ENCODE measurements at places on chromosomes 11 and 22. TPM values are rescaled to one million over a fixed set of nuclear protein-coding genes. Genes with fewer than 3 reads are reported as not detected.

- no peak for DNase-seq
Measured at GRCh38 chr11:124930799-124931198, 5.0 kb downstream of the HEPACAM start.

DNA sequence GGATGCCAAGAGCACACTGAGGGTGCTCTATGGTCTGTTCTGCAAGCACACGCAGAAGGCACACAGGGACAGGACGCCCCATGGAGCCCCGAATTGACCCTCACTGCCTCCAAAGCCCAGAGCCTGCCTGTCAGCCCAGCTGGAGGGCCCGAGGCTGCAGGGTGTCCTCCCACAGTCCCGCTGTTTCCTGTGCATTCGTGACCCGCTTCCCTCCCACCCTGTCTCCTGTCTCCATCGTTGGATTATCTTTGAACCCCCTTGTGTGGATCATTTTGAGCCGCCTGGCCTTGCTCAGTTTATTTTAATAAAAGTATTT lies 25.6 kb downstream of the PARVG start:
- no peak for DNase-seq

- DNase-seq = no peak
Measured at GRCh38 chr22:41781507-41781906, 19.0 kb upstream of the CCDC134 start.

- DNase-seq = no peak
Measured at GRCh38 chr22:47151064-47151463, 388.6 kb downstream of the TBC1D22A start.

DNA sequence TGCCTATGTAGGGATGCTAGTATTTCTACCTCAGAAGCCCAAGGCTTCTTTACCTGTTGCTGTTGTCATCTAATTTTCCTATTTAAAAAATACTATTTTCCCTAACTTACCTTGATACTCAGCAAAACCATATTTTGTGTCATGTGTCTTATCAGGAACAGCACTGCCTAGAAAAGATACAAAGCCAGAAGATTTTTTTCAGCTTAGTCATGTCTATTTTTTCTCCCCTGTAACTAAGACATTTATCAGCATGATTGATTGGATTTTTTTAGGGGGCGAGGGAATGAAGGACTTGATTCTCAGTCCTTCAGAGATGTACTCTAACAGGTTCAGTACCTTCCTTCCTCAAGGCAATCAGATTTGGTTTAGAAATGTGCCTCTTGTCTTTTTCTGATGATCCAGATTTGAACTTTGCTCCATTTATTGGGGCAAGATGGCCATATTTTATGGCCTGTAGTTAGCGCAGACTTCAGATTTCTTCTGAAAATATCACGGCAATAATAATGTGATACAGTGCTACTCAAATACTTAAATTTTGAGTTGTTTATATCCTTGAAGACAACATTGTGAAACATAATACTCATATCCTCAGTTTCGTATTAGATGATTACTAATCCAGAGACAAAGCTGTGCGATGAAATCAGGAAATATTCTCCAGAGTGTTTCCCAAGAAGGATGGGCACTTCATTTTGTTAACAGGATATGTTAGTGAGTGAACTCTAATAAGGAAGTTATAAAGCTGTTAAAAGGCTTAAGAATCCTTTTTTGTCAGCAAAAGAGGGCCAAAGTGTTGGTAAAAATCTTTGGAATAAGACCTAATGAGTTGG lies 3.8 kb upstream of the PIK3IP1 start:
- DNase-seq = no peak

DNA sequence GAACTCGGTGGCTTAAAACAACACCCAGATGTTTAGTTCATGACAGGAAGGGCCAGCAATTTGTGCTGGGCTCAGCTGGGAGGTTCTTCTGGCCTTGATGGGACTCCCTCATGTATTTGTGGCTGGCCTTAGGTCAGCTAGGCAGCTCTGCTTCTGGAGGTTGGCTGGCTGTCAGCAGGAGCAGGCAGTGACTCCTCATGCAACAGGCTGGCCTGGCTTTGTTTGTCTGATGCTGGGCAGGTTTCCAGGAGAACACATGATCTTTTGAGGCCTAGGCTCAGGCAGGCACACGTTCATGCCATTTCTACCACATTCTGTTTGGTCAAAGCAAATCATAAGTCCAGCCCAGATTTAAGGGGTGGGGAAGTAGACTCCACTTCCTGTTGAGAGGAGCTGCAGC lies 571.2 kb downstream of the TBC1D22A start:
- peak; percentile 37 for DNase-seq

GRCh38 chr11:24588081-24588480 lies 91.2 kb downstream of the LUZP2 start:
- DNase-seq = no peak

- no peak for DNase-seq
Measured at GRCh38 chr11:126025822-126026221, 36.8 kb downstream of the CDON start.

GRCh38 chr11:122852074-122852795 lies 13.9 kb downstream of the CRTAM start:
- no peak for DNase-seq

DNA sequence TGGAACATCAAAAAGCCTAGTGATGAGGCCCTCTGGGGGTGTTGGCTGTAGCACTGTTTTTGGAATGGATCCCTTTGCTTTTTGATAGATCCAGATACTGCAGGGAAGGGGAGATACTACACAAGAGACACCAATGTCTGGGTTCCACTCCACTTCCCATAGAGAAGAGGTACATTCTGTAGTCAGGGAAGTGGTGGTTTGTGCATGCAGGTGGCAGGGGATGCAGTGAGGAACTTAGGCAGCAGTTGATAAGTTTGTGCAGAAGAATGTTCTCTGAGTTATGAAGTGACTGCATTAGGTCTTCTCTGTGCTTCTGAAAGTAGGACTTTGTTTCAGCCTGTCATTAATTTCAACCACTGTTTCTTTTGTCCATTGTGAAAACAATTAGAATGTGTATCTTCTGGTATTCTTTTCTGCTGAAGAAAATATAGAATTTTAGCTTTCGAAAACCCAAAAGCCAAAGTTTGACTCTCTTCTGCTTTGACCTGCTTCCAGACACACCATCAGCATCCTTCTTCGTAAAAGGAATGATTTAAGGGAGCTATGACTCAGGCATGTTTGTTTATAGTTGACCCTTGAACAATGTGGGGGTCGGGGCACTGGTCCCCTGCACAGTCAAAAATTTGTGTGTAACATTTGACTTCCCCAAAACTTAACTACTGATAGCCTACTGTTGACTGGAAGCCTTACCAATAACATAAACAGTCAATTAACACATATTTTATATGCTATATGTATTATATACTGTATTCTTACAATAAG lies 25.6 kb downstream of the PANX1 start:
- no peak for DNase-seq

DNA sequence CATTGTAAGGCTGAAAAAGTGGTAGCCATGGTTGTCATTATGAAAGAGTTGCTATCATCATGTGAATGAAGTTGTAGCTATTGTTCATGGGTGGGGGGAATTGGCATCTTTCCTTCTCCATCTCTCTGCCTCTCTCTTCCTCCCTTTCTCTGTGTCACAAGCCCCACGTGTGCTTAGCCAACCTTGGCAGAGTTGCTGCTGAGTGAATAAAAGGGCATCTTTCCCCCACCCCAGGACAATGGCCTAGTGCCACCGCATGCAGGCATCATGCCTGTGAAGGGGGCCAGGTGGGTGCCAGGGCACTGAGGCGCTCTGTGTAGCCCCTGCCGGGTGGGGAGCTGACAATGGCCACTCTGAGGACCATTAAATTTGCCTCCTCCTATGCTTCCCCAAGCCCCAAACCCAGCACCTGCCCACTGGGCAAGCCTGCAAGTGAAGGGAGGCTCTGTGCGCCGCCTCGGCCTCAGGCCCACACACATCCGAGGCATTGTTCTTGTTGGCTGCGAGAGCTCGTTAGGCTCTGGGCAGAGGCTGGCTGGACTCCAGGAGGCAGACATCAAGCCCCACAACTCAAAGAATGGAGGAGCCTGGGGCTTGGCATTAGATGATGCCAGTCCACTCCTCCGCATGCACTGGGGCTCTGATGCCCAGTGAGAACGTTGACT lies 103.9 kb downstream of the SEZ6L start:
- no peak for DNase-seq

DNA sequence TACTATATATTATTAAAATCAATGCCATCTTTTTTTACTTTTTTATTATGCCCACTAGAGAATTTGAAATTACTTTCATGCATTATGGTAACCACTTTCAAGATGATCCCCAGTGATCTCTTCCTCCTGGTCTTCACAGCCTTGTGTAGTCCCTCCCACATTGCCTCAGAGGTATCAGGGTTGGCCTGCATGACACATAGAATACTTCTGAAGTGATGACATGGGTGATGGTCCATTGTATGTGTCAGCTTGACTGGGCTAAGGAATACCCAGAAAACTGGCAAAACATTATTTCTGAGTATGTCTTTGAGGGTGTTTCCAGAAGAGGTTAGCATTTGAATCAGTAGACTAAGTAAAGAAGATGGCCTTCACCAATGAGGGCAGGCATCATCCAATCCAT lies 14.2 kb upstream of the ISX start:
- no peak for DNase-seq

DNA sequence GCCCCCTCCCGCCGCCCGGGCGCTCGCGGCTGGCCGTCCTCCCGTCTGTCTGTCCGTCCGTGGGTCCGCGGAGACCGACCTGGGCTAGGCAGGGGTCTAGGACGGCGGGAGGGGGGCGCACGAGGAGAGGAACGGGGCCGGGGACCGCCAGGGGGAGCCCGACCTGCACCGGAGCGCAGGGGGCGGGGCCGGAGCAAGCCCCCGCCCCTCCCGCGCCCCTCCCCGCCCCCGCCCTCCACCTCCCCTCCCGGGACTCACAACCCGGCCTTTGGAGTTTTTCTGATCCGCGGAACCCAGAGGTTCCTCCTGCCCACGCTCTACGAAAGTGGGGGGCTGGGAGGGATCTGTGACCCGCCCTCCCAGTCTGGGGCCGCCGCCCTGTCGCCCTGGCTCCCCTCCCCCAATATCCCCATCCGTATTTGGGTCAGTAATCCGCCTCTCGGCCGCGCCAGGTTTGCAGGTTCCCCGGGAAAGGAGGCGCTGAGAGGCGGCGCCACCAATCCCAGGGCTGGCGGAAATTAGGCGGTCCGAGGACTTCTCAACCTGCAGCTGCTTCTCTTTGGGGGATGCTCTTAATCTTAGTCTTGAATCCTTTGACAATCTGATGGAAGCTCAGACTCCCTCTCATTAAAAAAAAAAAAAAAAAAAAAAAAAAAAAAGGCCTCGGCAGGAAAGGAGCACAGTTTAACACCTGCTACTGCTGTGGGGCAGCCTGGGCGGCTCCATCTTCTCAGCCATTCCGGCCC lies 925 bp upstream of the KCNJ11 start:
- DNase-seq = peak; percentile 47

GRCh38 chr22:42920101-42920820 lies 63.2 kb upstream of the ARFGAP3 start:
- no peak for DNase-seq

- DNase-seq = peak; percentile 22
Measured at GRCh38 chr11:45666648-45667642, 1.5 kb upstream of the CHST1 start.

DNA sequence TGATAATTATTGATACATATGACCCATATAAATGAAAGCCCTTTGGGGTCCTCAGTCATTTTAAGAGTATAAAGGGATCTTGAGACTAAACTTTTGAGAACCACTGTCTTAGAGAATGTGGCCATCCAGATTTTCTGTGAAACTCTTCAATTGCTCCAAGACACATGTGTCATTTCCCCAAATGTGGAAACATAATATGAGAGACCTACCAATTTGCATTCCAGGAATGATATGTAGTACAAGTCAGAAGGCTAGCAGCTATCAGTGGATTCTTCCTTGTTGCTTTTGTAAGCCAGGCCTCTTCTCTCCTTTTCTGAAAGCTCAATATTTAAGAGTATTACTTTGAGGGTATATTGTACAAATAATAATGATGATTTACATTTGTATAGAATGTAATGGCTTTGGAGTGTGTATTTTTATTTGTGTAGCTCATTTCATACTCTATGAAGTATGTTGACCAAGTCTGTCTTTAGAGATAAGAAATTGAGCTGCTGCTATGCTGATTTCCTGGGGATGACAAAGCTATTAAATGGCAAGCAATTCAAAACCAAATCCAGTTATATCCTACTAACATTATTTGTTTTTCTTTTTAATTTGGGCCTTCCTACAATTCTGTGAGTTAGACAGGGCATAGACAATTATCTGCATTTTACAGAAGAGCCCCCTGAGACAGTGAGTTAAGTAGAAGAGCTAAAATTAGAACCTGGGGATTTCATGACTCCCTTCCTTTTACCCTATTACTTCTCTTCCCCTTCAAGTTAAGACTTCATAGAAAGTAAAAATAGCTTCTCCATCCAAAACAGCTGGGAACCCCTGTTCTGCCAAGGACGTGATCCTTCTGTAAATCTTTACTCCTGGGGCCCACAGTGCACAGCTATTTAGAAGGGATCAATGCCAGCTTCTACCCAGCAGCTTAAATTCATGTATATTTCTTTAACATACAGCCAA lies 131.9 kb downstream of the WNT11 start:
- peak; percentile 59 for DNase-seq

GRCh38 chr11:26037716-26038115 lies 294.2 kb upstream of the ANO3 start:
- DNase-seq = no peak

DNA sequence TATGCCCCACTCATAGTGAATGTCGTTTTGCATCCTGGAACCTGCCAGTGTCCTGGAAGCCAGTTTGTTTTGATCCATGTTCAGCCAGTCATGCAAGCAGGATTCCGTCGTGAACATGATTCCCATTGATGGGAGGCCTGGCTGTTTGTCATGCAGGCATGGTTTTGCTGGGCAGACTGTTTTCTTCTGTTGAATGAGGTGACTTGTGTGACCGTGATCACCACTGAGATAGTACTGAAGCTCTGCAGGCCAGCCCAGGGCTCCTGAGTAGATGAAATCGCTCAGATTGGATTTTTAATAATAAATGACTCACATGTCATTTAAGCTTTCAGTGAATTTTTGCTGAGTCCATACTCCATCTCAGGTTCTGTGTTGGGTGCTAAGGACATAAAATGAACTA lies 117.8 kb downstream of the PDE2A start:
- DNase-seq = no peak

GDPD4 gene
- 0.41 TPM for polyA plus RNA-seq

CCDC73 gene
- polyA plus RNA-seq = 0.06 TPM

All from muscle of back (tissue), 13 donors.